Chondrocyte (in vitro differentiated cells): ENCODE measurements at places on chromosomes 7 and 10. TPM values are rescaled to one million over a fixed set of nuclear protein-coding genes. Genes with fewer than 3 reads are reported as not detected.

The OIT3 gene
- total RNA-seq = 0.17 to 0.36 TPM (median 0.34 TPM) in 3 replicates

The SH2D4B gene
- total RNA-seq = 0.07 TPM in 1 of 3 replicates, not detected in the others

- H3K27ac ChIP-seq = no peak overlapping the region
- peaks cover 23% of the 10 kb centered on the region for H3K4me1 ChIP-seq
- H3K36me3 ChIP-seq = no peaks in the 10 kb centered on the region
These were observed 3.5 kb downstream of the DOCK1 start for GRCh38 chr10:126908729-126909128.

The CPA1 gene
- total RNA-seq = 0.20 TPM in 1 of 3 replicates, not detected in the others

DNA sequence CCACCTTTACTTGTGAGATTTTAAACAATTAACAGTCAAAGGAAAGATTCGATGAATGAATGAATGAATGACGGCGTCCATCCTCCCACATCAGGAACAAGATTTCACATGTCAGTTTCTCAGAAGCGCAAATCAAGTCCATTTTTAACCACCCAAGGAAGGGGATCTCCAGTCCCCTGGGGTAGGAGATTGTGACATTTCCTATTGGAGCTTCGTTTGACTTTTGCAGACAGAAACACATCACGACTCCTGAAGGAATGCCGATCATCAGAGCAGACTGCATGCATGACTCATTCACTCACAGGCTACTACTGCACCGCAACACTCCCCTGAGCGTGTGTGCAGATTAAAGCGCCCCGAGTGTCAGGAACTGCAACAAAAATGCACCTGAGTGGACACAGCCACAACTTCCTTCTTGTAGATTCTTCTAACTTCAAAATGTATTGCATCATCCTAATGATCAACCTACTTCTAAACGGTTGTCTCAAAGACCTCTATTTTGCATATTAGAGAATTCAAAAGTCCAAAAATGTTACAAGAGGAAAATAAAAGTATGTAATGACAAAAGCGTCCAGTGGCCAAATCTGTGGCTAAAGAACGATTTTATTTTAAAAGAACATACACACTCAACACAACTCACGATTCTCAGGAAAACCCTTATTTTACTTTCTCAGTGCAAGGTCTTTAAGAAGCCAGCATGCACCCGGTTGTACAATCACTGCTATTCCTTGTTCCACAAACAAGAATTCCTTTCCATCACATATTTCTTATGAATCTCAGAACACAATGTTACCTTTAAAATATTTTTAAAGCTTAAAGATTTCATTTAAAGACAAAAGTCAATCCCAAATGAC is 172.6 kb downstream of the FAM107B start:
- H3K4me3 ChIP-seq = peak overlapping the region; percentile 44
- no peaks in the 10 kb centered on the region for H3K27me3 ChIP-seq
- no peak for DNase-seq
- peaks cover 8% of the 10 kb centered on the region for H3K36me3 ChIP-seq
- H3K4me1 ChIP-seq = peaks cover 32% of the 10 kb centered on the region

GRCh38 chr7:137953665-137954470 is 48.0 kb downstream of the CREB3L2 start:
- DNase-seq = no peak
- peaks cover 21% of the 10 kb centered on the region for H3K36me3 ChIP-seq
- peak overlapping the region; percentile 96 for H3K27ac ChIP-seq
- peaks cover 98% of the 10 kb centered on the region for H3K4me1 ChIP-seq
- H3K27me3 ChIP-seq = no peaks in the 10 kb centered on the region

The OR6V1 gene
- not detected in 3 replicates for total RNA-seq

The CRTAC1 gene
- 0.18 to 0.37 TPM in 2 of 3 replicates, not detected in the other for total RNA-seq

The AKR1B15 gene
- total RNA-seq = not detected in 3 replicates

The TMUB1 gene
- total RNA-seq = 31.2 to 43.2 TPM (median 33.2 TPM) in 3 replicates

DNA sequence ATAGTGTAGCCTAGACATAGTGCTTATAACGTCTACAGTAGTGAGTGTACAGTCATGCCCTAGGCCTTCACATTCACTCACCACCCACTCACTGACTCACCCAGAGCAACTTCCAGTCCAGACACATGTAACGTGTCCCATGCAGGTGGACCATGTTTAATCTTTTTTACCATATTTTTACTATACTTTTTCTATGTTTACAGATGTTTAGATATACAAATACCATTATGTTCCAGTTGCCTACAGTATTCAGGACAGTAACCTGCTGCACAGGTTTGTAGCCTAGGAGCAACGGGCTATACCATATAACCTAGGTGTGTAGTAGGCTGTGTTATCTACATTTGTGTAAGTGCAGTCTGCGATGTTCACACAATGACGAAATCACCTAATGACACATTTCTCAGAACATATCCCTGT is 11.0 kb downstream of the MPP7 start:
- no peak for DNase-seq
- H3K36me3 ChIP-seq = peaks cover 3% of the 10 kb centered on the region
- peaks cover 72% of the 10 kb centered on the region for H3K4me1 ChIP-seq

DNA sequence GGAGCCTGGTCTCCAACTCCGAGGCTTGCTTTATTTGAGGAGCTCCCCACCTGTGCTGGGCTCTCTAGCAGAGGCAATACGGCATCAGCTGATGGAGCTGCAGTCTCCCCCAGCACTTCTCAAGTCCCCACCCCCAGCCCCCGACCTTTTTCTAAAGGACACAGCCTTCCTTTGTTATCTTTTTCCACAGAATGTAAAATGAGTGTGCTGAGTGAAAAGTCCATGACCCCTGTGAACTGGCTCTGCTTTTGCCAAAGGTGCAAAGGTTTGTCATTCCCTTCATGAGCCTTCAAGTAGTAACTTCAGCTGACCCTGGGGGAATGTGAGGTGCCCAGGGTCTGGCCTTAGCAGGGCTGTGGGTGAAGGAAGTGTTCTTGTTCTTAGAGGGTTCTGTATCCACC is 25.5 kb downstream of the LRRC4 start:
- H3K36me3 ChIP-seq = peaks cover 4% of the 10 kb centered on the region
- H3K4me1 ChIP-seq = no peaks in the 10 kb centered on the region
- no peak overlapping the region for H3K4me3 ChIP-seq

- DNase-seq = peak; percentile 36
- no peak overlapping the region for H3K4me3 ChIP-seq
- H3K27ac ChIP-seq = no peak overlapping the region
- H3K36me3 ChIP-seq = peaks cover 16% of the 10 kb centered on the region
- no peaks in the 10 kb centered on the region for H3K27me3 ChIP-seq
These were observed 66.3 kb downstream of the CHST15 start for GRCh38 chr10:124027031-124027611.

DNA sequence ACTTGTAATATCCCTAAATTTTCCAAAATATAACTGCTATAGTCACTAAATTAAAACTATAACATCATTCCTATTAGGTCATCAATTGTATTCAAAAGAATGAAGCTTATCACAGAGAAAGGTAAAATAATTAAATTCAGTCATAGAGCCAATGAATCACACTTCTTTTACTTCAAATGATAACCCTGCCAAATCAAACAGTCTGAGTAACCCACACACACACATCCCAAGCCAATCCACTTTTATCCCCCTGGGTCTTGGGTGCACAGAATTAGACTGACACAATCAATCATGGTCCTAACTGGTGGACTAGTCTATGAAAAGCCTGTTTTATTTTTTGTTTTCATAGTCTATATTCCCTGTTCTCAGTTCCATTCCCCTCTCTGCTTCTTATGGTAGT is 25.6 kb downstream of the CTNNA3 start:
- DNase-seq = no peak
- H3K4me1 ChIP-seq = peaks cover 31% of the 10 kb centered on the region
- H3K36me3 ChIP-seq = no peaks in the 10 kb centered on the region
- H3K4me3 ChIP-seq = no peak overlapping the region

GRCh38 chr7:32275216-32276009 is 205.2 kb upstream of the PDE1C start:
- no peak for DNase-seq
- no peak overlapping the region for H3K27ac ChIP-seq
- H3K27me3 ChIP-seq = peaks cover 46% of the 10 kb centered on the region
- no peaks in the 10 kb centered on the region for H3K4me1 ChIP-seq

The ZNF117 gene
- 4.7 to 12.0 TPM (median 6.9 TPM) in 3 replicates for total RNA-seq

The CALCR gene
- total RNA-seq = 0.10 to 0.20 TPM in 2 of 3 replicates, not detected in the other

- no peaks in the 10 kb centered on the region for H3K4me1 ChIP-seq
- no peak for DNase-seq
- peaks cover 64% of the 10 kb centered on the region for H3K36me3 ChIP-seq
- no peaks in the 10 kb centered on the region for H3K27me3 ChIP-seq
These were observed 91.1 kb downstream of the TRRAP start for GRCh38 chr7:98969386-98969785.

The SPOCK2 gene
- 0.32 to 1.4 TPM (median 0.80 TPM) in 3 replicates for total RNA-seq

The INHBA gene
- total RNA-seq = 581 to 610 TPM (median 601 TPM) in 3 replicates

The FAM149B1 gene
- 19.4 to 23.7 TPM (median 20.8 TPM) in 3 replicates for total RNA-seq

The ABCC2 gene
- total RNA-seq = 0.57 to 0.69 TPM (median 0.63 TPM) in 3 replicates

DNA sequence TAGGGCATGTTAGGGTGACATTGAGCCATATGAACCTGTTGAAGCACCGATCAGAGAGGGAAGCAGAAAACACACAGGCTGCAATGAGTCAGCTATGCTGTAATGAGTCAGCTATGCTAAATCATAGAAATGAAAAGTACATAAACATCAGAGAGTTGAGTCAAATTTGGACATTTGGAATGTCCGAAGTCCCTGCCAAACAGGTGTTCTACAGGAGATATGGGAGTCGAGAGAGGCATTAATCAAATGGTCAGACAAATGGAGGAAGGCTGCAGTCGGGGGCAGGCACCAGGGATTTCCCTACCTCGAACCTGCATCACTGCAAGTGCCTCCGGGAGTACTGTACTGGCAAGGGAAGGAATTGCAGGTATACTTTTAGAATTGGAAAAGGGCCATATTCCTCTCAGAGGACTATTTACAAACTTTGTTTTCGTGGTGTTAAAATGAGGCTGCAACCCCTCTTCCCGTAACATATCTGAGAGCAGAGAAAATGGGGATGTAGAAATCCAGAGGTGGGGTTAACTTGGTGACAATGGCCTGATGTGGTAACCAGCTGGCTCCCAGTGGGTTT is 8.8 kb upstream of the ZC3HAV1 start:
- H3K27ac ChIP-seq = no peak overlapping the region
- H3K36me3 ChIP-seq = no peaks in the 10 kb centered on the region
- no peak overlapping the region for H3K4me3 ChIP-seq
- no peak for DNase-seq
- peaks cover 8% of the 10 kb centered on the region for H3K4me1 ChIP-seq

The CUBN gene
- total RNA-seq = 0.89 to 1.0 TPM (median 0.92 TPM) in 3 replicates

The CPXM2 gene
- not detected in 3 replicates for total RNA-seq

The PRR15 gene
- total RNA-seq = 2.5 to 6.3 TPM (median 2.7 TPM) in 3 replicates

GRCh38 chr7:93365341-93365740 is 133.2 kb downstream of the VPS50 start:
- H3K36me3 ChIP-seq = no peaks in the 10 kb centered on the region
- no peak overlapping the region for H3K4me3 ChIP-seq
- H3K27ac ChIP-seq = no peak overlapping the region
- no peaks in the 10 kb centered on the region for H3K27me3 ChIP-seq
- H3K4me1 ChIP-seq = no peaks in the 10 kb centered on the region

GRCh38 chr10:88097092-88097516 is 233.7 kb downstream of the PTEN start:
- H3K36me3 ChIP-seq = no peaks in the 10 kb centered on the region
- no peak overlapping the region for H3K27ac ChIP-seq
- H3K27me3 ChIP-seq = no peaks in the 10 kb centered on the region
- no peak overlapping the region for H3K4me3 ChIP-seq
- peaks cover 28% of the 10 kb centered on the region for H3K4me1 ChIP-seq
- no peak for DNase-seq

DNA sequence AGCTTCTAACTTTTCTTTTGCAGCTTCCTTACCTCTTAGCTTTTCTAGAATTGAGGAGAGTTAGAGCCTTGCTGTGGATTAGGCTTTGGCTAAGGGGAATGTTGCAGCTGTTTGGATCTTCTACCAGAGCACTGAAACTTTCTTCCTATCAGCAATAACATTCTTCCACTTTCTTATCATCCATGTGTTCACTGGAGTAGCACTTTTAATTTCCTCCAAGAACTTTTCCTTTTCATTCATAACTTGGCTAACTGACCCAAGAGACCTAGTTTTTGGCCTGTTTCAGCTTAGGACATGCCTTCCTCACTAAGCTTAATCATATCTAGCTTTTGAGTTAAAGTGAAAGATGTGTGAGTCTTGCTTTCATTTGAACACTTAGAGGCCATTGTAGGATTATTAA is 19.6 kb downstream of the MINPP1 start:
- no peak overlapping the region for H3K27ac ChIP-seq
- no peaks in the 10 kb centered on the region for H3K27me3 ChIP-seq
- peaks cover 39% of the 10 kb centered on the region for H3K36me3 ChIP-seq
- DNase-seq = no peak

- H3K27ac ChIP-seq = no peak overlapping the region
- no peaks in the 10 kb centered on the region for H3K4me1 ChIP-seq
These were observed 1224.2 kb upstream of the SORCS1 start for GRCh38 chr10:108388706-108389105.

DNA sequence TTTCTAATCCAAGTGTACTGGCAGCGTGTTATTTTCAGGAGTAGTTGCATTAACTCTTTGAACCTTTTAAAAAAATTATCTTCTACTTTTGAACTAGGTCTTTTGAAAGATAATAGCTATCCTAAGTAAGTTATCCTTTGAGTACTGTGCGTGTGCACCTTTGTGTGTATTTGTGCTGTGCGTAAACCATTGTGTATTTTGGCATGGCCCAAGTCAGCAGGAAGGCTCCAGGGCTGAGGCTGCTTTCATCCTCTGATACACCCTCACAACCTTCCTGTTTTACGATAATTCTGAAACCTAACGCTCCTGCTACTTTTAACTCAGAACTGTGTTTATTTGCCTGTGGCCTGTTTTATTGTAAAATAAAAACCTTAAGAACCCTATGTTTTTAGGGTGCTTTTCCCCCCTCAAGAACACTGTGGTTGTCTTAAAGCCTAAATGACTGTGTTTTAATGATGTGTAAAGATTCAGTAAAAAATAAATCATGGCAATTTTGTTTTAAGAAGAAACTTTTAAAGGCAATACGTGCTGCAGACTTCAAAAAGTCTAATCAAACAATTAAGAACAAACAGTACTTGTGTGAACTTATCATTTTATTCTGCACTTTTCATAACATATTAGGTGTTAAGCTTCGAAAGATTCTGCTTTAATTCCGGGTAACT is 57.5 kb downstream of the HDAC9 start:
- H3K27me3 ChIP-seq = no peaks in the 10 kb centered on the region
- H3K4me1 ChIP-seq = peaks cover 64% of the 10 kb centered on the region
- H3K4me3 ChIP-seq = no peak overlapping the region
- peak overlapping the region; percentile 52 for H3K27ac ChIP-seq

The SLC26A4 gene
- 0.55 to 0.85 TPM (median 0.60 TPM) in 3 replicates for total RNA-seq

DNA sequence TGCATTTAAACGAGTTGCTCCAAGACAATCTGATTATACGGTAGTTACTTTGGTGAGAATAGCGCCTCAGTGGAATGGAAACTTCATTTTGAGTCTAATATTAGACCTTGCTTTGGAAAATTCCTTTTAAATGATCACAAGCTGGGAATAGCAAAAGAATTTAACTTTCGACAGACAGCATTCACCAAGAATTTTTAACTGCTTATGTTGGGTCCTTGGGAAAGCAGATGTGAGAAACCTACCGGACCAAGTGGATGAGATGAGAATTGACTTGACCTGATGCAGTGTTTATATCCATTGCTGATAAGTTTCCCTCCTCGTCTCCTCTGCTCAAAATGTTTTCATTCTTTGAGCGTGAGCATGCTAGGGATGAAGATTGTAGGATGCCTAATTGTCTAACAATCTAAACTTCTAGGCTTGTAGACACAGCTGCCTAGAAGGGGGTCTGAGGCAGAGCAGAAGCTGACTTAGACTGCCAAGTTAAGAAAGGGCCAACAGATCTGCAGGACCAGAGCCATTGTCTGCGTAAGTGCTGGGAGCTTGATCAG is 126.9 kb downstream of the CNNM2 start:
- no peak for DNase-seq
- H3K4me3 ChIP-seq = peak overlapping the region; percentile 24
- H3K4me1 ChIP-seq = peaks cover 67% of the 10 kb centered on the region
- H3K27ac ChIP-seq = peak overlapping the region; percentile 89
